RPMI7951 (cell line): ENCODE measurements at places on chromosomes 7 and 10.

- peak; percentile 46 for DNase-seq
Measured at GRCh38 chr10:63573068-63573697, 52.0 kb downstream of the REEP3 start.

- DNase-seq = no peak
Measured at GRCh38 chr10:6563075-6563474, 17.0 kb downstream of the PRKCQ start.

- DNase-seq = no peak
Measured at GRCh38 chr7:91235211-91235832, 28.9 kb upstream of the FZD1 start.

DNA sequence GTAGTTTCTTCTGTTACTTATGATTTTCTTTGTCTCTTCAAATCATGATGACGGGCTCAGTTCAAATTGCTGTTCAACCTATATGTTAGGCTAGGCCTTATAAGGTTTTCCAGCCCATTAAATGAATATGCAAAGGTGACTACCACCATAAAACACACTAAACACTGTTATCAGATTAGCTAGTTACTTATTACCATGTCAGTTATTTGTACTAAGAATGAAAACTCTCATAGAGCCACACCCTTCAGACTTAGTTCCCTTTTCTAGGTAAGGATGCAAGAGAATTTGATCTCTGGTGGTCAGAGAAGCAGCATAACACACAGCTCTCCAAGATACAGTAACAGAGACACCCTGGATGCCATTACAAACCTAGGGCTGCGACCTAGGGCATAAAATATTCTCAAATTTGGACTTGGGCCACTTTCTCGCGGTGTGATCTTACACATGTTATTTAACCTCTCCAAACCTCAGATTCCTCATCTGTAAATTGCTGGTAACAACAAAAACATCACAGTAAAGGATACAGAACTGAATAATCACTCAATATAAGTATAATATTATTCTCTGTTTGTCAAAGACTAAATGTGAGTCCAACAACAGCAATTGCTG is 35.6 kb downstream of the ANKMY2 start:
- DNase-seq = no peak

GRCh38 chr7:47689558-47689957 is 107.6 kb upstream of the TNS3 start:
- peak; percentile 34 for DNase-seq

- DNase-seq = no peak
Measured at GRCh38 chr10:47048526-47048905, 137.3 kb downstream of the PTPN20 start.

DNA sequence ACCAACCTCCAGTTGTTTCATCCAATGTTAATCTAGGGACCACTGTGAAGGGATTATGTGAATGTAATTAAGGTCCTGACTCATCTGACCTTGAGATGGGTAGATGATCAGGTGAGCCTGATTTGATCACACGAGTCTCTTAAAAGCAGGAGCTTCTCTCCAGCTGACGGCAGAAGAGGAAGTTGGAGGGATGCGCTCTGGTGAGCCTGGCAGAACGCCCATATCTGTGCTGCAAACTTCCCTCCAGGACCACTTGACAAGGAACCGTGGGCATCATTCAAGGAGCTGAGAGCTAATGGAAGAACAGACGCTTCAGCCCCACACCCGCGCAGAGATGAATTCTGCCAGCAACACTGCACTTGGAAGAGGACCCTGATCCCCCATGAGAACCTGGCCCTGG is 642.4 kb downstream of the TNS3 start:
- no peak for DNase-seq

DNA sequence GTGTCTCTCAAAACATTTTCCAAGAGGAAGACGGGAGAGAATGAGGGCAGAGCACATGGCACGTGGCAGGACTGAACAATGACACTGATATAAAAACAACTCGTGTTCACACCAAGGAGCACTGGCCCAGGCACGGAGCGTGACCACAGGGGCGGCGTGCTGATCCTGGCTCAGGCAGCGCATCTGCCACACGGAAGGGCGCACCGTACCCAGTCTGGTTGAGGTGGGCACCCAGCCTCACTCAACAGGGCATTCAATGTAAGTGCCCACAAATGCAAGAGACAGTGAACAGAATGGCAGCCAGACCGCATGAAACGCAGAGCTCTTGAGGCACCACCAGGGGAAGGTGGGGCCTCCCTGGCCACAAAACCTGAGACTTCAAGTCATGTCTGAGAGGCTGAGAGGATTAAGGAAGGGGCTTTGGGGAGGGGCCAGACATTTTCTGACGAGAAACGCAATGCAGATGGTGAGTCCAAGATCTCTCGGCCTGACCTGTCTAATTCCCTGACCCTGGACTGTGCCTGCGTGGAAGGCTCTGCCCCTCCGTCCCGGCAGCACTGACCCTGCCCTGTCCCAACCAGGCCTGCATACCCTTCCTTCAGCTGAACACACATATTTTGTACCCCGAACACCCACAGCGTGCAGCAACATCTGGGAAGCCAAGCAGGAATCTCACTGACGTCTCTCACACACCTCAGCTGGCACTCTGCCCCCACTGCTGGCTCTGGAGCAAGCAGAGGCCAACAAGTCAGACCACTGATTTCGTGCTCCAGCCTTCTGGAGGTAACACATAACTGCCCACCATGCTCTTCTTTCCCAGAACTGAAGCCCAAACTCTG is 35.5 kb downstream of the VOPP1 start:
- DNase-seq = no peak

DNA sequence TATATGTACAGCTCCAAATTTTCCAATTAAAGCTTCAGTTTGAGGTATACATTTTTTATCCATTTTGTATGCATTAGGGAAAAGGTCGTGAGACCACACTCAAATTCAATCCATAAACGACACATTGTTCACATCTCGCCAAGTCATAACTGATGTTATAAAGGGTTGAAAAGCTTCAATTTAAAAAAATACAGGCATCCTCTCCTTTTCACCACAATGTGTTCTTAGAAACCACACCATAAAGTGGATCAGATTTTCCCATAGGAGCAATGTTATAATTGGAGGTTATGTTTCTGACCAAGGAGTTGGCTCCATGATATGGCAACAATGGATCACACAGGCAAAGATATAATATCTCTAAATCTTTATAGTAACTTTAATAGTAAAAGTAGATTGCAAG is 663.6 kb downstream of the PARD3 start:
- DNase-seq = no peak

DNA sequence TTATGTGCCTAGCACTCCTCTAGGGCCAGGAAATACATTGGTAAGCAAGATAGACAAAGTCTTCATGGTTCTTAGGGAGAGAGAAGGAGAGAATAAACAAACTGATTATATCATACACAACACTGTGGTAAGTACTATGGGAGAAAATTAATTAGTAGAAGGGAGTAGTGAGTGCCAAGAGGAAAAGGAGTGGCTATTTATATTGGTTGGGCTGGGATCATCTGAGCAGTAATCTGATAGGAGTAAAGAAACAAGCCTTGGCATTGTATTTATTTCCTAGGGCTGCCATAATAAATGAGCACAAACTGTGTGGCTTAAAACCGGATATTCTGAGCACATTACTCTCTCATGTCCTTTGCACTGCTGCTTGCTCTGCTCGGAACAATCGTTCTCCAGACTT is 158.1 kb upstream of the PHF14 start:
- no peak for DNase-seq

- peak; percentile 88 for DNase-seq
Measured at GRCh38 chr7:132545756-132546155, 30.5 kb downstream of the PLXNA4 start.

DNA sequence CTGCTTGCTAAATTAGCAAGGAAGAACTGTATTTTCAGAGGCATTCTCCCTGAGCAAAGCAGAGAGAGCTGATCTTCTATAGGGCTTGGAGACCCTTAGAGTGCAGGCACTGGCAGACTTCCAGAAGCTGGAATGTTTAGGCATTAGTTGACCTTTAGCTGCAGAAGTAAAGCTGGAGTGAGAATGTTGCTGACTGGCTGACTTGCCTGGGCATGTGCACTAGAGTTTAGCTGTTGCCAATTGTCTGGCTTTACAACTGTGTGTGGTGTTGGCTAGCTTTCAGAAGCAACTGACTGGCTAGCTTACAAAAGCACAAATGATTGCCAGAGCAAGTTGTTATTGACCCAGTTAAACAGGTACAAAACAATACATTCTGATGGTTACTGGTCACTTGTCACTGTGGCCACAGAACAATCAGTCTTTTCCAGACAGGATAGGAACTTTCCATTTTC is 25.1 kb downstream of the FAM13C start:
- no peak for DNase-seq

- peak; percentile 52 for DNase-seq
Measured at GRCh38 chr7:111763221-111763801, 201.0 kb upstream of the IMMP2L start.
